Type B pancreatic cell (in vitro differentiated cells): ENCODE measurements at places on chromosomes 4 and X.

DNA sequence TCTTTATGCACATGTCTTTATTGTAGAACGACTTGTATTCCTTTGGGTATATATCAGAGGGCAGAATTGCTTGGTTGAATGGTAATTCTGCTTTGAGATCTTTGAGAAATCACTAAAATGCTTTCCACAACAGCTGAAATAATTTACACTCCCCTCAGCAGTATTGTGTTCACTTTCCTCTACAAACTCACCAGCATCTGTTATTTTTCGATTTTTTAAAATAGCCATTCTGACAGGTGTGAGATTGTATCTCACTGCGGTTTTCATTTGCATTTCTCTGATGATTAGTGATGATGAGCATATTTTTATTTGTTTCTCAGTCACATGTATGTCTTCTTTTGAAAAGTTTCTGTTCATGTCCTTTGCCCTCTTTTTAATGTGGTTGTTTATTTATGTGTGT, 459.8 kb downstream of the PABPC4L start:
- DNase-seq, result no peak

- no peak for DNase-seq
Measured at GRCh38 chr4:118281611-118282442, 71.0 kb downstream of the PRSS12 start.

DNA sequence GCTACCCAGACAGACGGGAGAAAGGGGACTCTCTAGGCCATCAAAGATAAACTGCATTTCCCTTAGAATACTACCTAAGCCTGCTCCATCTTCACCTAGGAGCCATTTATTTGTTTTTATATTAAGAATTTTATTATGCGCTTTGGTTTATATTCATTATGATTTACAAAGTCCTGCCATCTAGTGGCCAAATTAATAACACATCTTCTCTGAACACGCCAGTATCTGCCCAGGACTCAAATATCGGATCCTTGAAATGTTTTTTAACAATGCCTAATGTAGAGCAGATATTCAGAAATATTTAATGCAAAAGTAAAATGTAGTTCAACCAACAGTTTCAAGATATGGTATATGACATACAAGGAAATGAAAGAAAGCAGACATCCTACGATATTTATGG, 20.8 kb upstream of the PRPS2 start:
- DNase-seq, result no peak

- DNase-seq, result no peak
Measured at GRCh38 chrX:49838374-49838773, 9.3 kb downstream of the PAGE4 start.

DNA sequence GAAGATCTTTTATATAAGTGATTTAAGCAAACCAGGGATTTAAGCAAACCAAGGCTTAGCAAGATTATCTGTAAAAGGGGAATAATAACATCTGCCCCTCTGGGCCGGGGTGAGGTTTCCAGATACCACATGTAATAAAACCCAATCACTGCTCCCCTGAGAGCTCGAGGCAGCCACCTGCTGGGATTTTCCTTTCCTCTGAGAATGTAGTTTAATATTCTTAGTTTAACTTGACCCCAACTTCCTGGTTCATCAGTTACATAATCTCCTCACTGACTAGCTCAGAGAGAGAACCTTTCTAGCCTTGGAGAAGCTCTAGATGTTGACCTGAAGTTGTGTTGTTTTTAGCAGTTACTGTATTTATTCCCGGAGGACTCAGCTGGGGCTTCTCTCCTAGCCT, 322.4 kb downstream of the ARHGAP10 start:
- no peak for DNase-seq

- no peak for DNase-seq
Measured at GRCh38 chrX:13112499-13112898, 68.1 kb upstream of the FAM9C start.

GRCh38 chrX:134718966-134719317, 60.7 kb upstream of the PLAC1 start:
- no peak for DNase-seq

DNA sequence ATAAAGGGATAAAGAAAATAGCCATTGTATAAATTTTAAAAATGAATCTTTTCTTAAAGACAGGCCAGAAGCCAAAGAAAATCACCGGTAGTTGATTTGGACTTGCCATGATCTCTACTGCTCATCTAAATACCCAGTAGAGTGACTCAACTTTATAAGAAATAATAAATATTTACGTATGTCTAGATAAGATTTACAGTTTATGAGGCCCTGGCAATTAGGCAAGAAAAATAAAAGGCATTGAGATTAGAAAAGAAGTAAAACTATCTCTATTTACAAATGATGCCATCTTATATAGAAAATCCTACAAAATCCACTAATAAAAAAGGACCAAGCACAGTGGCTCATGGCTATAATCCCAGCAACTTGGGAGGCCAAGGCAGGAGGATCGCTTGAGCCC, 765.5 kb upstream of the HTR2C start:
- DNase-seq, result no peak

GRCh38 chrX:12791257-12792228, at the start of gene PRPS2:
TSS of gene PRPS2 (plus strand) at chrX:12791412. CDS start at chrX:12791498, 86 bp downstream.
- peak; percentile 75 for DNase-seq

- no peak for DNase-seq
Measured at GRCh38 chr4:139455126-139455538, 1.2 kb downstream of the RAB33B start.

- DNase-seq, result no peak
Measured at GRCh38 chrX:15188039-15188438, 81.8 kb downstream of the ASB9 start.

GRCh38 chr4:83440148-83440814, 15.3 kb downstream of the HELQ start:
- DNase-seq, result no peak

DNA sequence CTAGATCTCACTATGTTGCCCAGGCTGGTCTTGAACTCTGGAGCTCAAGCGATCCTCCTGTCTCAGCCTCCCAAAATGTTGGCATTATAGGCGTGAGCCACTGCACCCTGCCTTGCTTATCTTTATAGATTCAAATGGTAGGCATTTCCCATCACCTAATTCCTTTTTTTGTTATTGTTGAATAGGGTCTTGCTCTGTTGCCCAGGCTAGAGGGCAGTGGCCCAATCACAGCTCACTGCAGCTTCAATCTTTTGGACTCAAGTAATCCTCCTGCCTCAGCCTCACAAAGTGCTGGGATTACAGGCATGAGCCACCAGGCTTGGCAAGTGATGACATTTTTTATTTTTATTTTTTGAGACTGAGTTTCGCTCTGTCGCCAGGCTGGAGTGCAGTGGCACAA, 16.7 kb upstream of the WDR45 start:
- DNase-seq, result no peak

GRCh38 chr4:178689926-178690325, 1247.7 kb upstream of the AGA start:
- no peak for DNase-seq

- DNase-seq, result no peak
Measured at GRCh38 chr4:11623726-11624037, 195.0 kb upstream of the HS3ST1 start.

DNA sequence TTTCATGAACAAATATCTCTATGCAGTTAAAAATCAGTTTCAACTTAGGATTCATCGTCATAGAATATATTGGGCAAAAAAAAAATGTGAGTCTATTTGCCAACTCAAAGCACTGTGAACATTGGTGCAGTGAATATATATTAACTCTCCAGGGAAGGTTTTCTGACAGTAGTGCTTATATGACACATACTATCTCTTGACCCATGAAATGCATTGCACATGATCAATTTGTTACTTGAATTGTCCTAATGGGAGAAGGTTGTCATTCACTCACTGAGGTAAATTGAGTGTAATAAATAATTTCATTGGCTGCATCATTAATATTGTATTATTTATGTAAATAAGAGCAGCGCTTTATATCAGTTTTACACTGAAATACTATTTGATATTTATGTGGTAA, 2458.5 kb downstream of the ARAP2 start:
- no peak for DNase-seq

- DNase-seq, result no peak
Measured at GRCh38 chrX:64580035-64580434, 184.8 kb upstream of the MTMR8 start.
